H9 (cell line): ENCODE measurements at places on chromosomes 1 and 21. TPM values are rescaled to one million over a fixed set of nuclear protein-coding genes. Genes with fewer than 3 reads are reported as not detected.

The SIKE1 gene
- total RNA-seq, result 75.3 and 75.5 TPM in 2 replicates

The TTC34 gene
- total RNA-seq, result 0.92 and 1.0 TPM in 2 replicates

The LCK gene
- total RNA-seq, result 37.0 and 37.6 TPM in 2 replicates

The S100A12 gene
- not detected in 2 replicates for total RNA-seq

The FTCD gene
- 6.7 and 6.8 TPM in 2 replicates for total RNA-seq

DNA sequence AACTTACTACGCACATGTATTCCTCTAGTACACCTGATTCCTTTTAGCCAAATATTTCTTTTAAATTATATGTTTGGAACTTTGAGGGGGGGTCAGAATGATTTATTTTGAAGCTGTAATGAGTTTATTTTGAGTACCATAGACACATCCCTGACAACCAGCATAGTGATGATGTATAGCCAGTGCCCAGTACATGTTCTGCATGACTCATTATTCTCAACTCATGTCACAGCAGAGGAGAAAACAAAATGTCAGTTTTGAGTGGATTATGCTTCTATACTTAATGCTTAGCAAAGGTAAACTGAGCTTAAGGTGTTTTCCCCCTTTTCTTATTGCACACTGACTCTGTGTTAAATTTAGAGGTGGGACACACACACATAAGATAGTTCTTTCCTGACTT lies 22.4 kb upstream of the LEPR start:
- H3K36me3 ChIP-seq, result no peaks in the 10 kb centered on the region
- H3K27me3 ChIP-seq, result no peaks in the 10 kb centered on the region
- DNase-seq, result no peak
- H3K4me3 ChIP-seq, result no peak overlapping the region
- H3K4me1 ChIP-seq, result no peaks in the 10 kb centered on the region

- no peaks in the 10 kb centered on the region for H3K27me3 ChIP-seq
- no peaks in the 10 kb centered on the region for H3K36me3 ChIP-seq
- H3K4me1 ChIP-seq, result no peaks in the 10 kb centered on the region
- no peak overlapping the region for H3K27ac ChIP-seq
Observed at GRCh38 chr1:98403963-98404480, 257.5 kb upstream of the SNX7 start.

DNA sequence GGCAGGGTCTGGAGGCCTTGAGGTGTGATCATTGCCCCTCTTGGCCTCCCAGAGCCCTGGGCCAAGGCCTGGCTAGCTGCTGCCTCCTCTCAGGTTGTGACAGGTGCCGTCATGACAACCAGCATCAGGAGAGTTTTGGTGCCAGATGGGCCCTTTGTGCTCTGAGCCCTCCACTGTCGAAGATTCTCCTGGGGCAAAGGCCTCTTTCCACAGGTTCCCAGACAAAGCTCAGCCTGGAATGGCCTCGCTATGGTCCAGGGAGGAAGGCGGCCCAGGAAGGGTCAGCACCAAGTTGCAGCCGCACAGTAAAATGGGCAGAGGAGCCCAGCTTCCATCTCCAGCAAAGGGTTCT lies 78.4 kb downstream of the ALPL start:
- no peak overlapping the region for H3K27ac ChIP-seq
- DNase-seq, result no peak
- no peaks in the 10 kb centered on the region for H3K36me3 ChIP-seq
- H3K4me3 ChIP-seq, result no peak overlapping the region
- no peaks in the 10 kb centered on the region; the same call in 1 of the 2 replicates for H3K4me1 ChIP-seq

DNA sequence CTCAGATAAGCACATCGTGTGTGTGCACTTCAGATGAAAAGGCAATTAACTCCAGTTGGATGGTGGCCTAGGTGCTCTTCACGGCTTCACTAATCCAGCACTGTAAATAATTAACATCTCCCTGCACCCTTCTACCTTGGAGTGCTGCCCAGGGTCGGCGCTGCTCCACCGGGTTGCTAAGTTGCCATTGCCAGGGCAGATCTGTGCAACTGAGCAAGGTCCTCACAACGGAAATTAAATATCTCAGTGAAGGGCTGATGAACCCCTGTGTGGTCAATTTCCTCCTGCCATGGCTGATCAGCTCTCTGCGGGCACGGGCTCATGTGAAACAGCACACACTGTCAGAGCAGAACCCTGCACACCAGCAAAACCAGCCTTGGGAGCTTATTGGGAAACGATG lies 63.2 kb downstream of the SYDE2 start:
- DNase-seq, result no peak
- no peaks in the 10 kb centered on the region for H3K36me3 ChIP-seq
- H3K27ac ChIP-seq, result no peak overlapping the region
- no peaks in the 10 kb centered on the region for H3K27me3 ChIP-seq

DNA sequence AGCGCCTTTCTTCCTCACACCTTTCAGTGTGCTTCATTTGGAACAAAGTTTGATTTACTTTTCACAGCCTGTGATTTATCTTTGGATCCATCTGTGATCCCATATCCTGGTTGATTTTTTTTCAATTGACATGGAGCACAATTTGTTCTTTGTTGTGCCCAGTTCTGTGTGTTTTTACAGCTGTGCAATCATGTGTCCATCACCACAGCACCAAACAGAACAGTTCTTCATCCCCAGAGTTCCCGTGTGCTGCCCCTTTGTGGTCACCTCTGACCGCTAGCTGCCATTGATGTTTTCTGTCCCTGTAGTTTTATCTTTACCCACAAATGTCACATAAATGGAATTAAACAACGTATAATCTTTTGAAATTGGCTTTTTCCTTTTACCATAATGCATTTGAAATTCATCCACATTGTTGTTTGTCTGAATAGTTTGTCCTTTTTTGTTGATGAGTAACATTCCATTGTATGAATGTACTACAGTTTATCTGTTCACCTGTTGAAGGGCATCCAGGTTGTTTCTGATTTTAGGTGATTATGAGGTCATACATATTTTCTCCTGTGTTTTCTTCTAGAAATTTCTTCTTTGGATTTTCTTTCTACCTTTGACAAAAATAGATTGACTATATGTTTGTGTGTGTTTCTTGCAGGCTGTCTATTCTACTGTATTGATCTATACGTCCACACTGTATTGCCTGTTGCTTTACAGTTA lies 17.4 kb downstream of the MIGA1 start:
- no peak overlapping the region for H3K27ac ChIP-seq
- DNase-seq, result no peak
- H3K4me3 ChIP-seq, result no peak overlapping the region
- no peaks in the 10 kb centered on the region; the same call in none of the 2 replicates for H3K36me3 ChIP-seq
- no peaks in the 10 kb centered on the region for H3K27me3 ChIP-seq
- no peaks in the 10 kb centered on the region for H3K4me1 ChIP-seq

DNA sequence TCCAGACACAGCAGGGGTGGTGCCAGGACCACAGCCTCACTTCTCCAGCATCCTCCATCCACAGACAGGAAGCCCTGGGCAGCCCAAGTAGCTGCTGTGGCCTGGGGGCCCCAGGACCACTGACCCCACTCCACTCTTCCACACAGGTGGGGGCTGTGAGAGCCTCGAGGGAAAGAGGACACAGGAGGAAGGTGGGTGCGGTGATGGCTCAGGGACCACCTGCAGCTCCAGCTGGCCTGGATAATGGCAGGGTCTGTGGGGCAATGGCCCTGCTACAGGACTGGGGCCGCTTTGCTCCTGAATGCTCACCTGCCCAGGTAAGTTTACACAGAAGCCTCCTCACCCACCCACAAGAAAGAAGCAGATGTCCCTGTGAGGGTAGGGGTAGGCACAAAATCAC lies 18.3 kb upstream of the PRSS38 start:
- H3K4me1 ChIP-seq, result no peaks in the 10 kb centered on the region
- DNase-seq, result no peak
- no peaks in the 10 kb centered on the region for H3K36me3 ChIP-seq

DNA sequence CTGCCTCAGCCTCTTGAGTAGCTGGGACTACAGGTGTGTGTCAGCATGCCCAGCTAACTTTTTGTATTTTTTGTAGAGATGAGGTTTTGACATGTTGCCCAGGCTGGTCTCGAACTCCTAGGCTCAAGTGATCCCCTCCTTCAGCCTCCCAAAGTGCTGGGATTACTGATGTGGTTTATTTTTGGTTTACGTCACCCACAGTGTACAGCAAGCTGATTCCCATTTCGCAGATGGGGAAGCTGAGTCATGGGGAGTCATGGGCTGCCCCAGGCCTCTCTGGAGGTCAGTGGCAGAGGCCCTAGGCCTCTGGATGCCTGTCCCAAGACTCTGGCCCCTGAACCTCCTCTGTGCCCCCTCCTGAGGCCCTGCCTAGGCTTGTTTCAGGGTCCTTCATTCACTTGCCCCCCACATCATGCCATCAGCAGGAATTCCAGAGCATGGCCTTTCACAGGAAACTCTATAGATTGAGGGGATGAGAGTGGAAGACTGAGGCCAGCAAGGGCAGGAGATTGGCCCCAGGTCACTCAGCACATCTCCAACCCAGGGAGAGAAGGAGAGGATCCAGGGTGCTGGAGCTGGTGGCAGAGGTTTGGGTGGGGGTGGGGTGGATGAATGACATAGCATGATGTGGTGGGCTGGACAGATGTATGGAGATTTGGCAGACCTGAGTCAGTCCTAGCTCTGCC lies 266.0 kb downstream of the PTPRU start:
- no peaks in the 10 kb centered on the region for H3K27me3 ChIP-seq
- H3K4me3 ChIP-seq, result no peak overlapping the region
- DNase-seq, result peak; percentile 19
- H3K27ac ChIP-seq, result no peak overlapping the region
- H3K4me1 ChIP-seq, result peaks cover 7% of the 10 kb centered on the region; the same call in 1 of the 2 replicates

GRCh38 chr21:26512664-26513063 lies 60.4 kb downstream of the CYYR1 start:
- H3K4me3 ChIP-seq, result no peak overlapping the region
- no peaks in the 10 kb centered on the region for H3K27me3 ChIP-seq
- no peak overlapping the region for H3K27ac ChIP-seq
- peaks cover under 1% of the 10 kb centered on the region; the same call in 1 of the 3 replicates for H3K36me3 ChIP-seq
- no peak for DNase-seq

- no peaks in the 10 kb centered on the region for H3K27me3 ChIP-seq
- no peak overlapping the region for H3K27ac ChIP-seq
- no peak overlapping the region for H3K4me3 ChIP-seq
Observed at GRCh38 chr1:23452011-23452411, 27.5 kb upstream of the TCEA3 start.

DNA sequence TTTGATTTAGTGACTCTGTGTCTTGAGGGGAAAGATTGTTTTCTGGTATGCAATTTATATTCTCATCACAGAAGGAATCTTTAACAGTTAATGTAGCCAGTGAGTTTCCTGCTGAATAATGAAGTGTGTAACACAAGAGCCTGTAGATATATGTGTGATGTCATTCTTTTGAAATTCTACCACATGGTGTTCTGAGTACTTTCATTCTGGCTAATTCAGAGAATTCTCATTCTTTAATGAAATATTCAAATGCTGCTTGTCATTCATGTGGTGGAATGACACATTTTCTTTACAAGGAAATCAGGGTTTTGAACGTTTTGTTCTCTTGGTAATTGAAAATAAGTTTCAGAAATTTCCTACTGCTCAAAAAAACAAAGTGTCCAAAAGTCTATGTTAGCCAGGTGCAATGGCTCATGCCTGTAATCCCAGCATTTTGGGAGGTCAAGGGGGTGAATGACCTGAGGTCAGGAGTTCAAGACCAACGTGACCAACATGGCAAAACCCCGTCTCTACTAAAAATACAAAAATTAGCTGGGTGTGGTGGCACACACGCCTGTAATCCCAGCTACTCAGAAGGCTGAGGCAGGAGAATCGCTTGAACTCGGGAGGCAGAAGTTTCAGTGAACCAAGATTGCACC lies 79.6 kb downstream of the MAP3K21 start:
- no peak for DNase-seq
- H3K27me3 ChIP-seq, result no peaks in the 10 kb centered on the region
- H3K4me3 ChIP-seq, result no peak overlapping the region
- H3K36me3 ChIP-seq, result peaks cover 12% of the 10 kb centered on the region

- no peak overlapping the region for H3K4me3 ChIP-seq
- DNase-seq, result no peak
- peaks cover 8% of the 10 kb centered on the region; the same call in 1 of the 2 replicates for H3K27me3 ChIP-seq
- H3K27ac ChIP-seq, result no peak overlapping the region
Observed at GRCh38 chr1:156868341-156868740, 7.7 kb downstream of the NTRK1 start.

GRCh38 chr1:111476761-111477309 lies 3.1 kb downstream of the C1orf162 start:
- H3K36me3 ChIP-seq, result no peaks in the 10 kb centered on the region; the same call in 1 of the 2 replicates
- H3K27ac ChIP-seq, result no peak overlapping the region
- no peak overlapping the region for H3K4me3 ChIP-seq
- DNase-seq, result no peak
- no peaks in the 10 kb centered on the region for H3K4me1 ChIP-seq
- no peaks in the 10 kb centered on the region for H3K27me3 ChIP-seq

DNA sequence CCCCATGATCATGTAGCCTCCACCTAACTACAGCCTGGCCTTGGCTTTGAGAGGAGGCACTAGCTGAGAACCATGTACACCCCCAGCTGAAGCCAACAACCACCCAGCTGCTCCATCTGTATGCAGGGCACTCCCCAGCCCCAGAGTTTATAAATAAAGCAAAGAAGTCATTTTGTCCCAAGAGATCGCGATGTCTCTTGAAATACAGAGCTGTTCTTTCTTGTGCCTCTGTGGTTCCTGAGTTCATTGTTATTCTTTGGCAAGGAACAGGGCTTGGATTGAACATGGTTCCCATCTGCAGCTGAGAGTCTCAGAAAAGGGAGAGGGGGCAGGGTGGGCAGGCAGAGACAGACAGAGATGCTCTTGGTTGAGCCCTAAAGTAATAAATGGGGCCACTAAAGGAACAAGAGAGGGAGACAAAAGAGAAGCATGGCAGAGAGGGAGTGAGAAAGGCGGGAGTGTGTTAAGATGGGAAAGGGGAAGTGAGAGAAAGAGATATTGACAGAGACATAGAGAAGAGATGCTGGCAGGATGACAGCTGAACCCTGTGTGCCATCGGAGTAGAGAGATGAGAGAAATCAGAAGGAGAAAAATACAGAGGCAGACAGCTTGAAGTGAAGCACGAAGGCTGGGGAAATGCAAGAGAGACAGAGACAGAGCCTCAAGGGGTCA lies 63.3 kb downstream of the TNR start:
- H3K36me3 ChIP-seq, result no peaks in the 10 kb centered on the region
- no peak overlapping the region for H3K4me3 ChIP-seq
- DNase-seq, result no peak
- no peak overlapping the region for H3K27ac ChIP-seq
- peaks cover 2% of the 10 kb centered on the region; the same call in 1 of the 2 replicates for H3K4me1 ChIP-seq

GRCh38 chr1:235736263-235736662 lies 86.7 kb upstream of the GNG4 start:
- no peaks in the 10 kb centered on the region for H3K4me1 ChIP-seq
- H3K4me3 ChIP-seq, result no peak overlapping the region
- H3K36me3 ChIP-seq, result no peaks in the 10 kb centered on the region
